ENCODE measurements at places on chromosomes 1 and 21. TPM values are rescaled to one million over a fixed set of nuclear protein-coding genes. Genes with fewer than 3 reads are reported as not detected.

HNRNPCL1 gene
- not detected for total RNA-seq

PTPRF gene
- 21.4 TPM for total RNA-seq

CFAP107 gene
- not detected for total RNA-seq

SMIM1 gene
- not detected for total RNA-seq

BRINP3 gene
- not detected for total RNA-seq

CFAP74 gene
- total RNA-seq = not detected

Measured in Daoy (cell line).